ENCODE measurements at places on chromosomes 13 and 19.

GRCh38 chr19:38788478-38789243 lies at the start of gene LGALS7B:
TSS of gene LGALS7B (plus strand) at chr19:38789200. CDS start at chr19:38789227, 27 bp downstream.
- no peaks in the 10 kb centered on the region for H3K36me3 ChIP-seq
- H3K4me1 ChIP-seq, result peaks cover 3% of the 10 kb centered on the region
- no peak within 1 kb of the TSS for H3K4me3 ChIP-seq
- no peak within 1 kb of the TSS for H3K27ac ChIP-seq
- DNase-seq, result no peak
- H3K27me3 ChIP-seq, result no peaks in the 10 kb centered on the region

DNA sequence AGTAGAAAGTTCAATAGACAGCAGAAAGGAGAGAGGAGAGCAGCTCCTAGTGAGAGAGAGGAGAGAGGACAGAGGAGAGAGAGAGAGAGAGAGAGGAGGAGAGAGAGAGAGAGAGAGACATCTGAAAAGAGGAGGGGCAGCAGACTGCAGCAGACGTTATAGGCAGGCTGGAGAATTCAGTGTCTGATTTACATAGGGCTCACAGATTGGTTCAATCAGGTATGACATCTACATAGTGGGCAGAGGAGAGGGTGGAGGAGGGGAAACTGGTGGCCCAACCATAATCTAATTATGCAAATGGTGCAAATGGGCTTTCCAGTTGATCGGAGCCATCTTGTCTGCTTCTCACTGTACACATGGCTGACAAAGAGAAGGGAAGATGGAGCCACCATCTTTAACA lies 221.3 kb upstream of the TRPC4 start:
- H3K27me3 ChIP-seq, result no peaks in the 10 kb centered on the region
- no peak for DNase-seq
- no peak overlapping the region for H3K4me3 ChIP-seq
- H3K27ac ChIP-seq, result no peak overlapping the region
- no peaks in the 10 kb centered on the region for H3K36me3 ChIP-seq

- no peaks in the 10 kb centered on the region for H3K36me3 ChIP-seq
- no peaks in the 10 kb centered on the region for H3K27me3 ChIP-seq
- H3K4me1 ChIP-seq, result no peaks in the 10 kb centered on the region
- DNase-seq, result no peak
- H3K4me3 ChIP-seq, result no peak overlapping the region
- no peak overlapping the region for H3K27ac ChIP-seq
Observed at GRCh38 chr13:63107179-63107943, 1691.7 kb upstream of the PCDH20 start.

- no peaks in the 10 kb centered on the region for H3K27me3 ChIP-seq
- DNase-seq, result no peak
- no peaks in the 10 kb centered on the region for H3K4me1 ChIP-seq
- no peaks in the 10 kb centered on the region for H3K36me3 ChIP-seq
- no peak overlapping the region for H3K4me3 ChIP-seq
Observed at GRCh38 chr13:83024232-83024631, 858.0 kb downstream of the SLITRK1 start.

- no peaks in the 10 kb centered on the region for H3K27me3 ChIP-seq
- no peaks in the 10 kb centered on the region for H3K36me3 ChIP-seq
- no peak for DNase-seq
- no peak overlapping the region for H3K27ac ChIP-seq
Observed at GRCh38 chr19:54893406-54893805, 12.5 kb upstream of the NCR1 start.

GRCh38 chr19:55406826-55407549 lies 600 bp downstream of the UBE2S start:
- H3K4me1 ChIP-seq, result peaks cover 25% of the 10 kb centered on the region
- peaks cover 49% of the 10 kb centered on the region for H3K36me3 ChIP-seq
- H3K27me3 ChIP-seq, result peaks cover 7% of the 10 kb centered on the region
- no peak for DNase-seq
- H3K27ac ChIP-seq, result peak overlapping the region; percentile 99

DNA sequence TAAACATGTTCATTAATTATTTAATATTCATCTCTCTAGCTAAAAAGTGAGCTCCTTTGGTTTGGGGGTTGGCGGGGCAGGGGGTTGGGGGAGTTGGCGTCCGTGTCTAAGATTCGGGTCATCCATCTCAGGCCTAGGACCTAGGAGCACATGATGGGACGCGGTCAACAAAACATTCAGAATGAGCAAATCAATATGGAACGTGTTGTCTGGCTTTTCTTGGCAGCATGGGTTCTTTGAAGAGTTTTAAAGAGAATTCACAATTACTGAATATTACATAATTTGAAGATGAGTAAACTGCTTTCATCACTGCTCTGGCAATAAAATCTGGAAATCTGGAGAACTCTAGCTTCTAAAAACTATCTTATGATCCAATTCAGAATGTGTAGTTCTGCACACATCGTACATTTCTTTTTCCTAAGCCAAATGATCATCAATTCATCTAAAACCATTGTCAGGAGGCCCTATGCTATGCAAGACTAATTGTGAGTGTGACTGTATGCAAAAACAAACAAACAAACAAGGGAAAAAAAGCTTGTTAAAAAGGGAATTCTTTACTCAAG lies 5.4 kb upstream of the ARGLU1 start:
- H3K27me3 ChIP-seq, result no peaks in the 10 kb centered on the region
- no peak overlapping the region for H3K27ac ChIP-seq
- H3K4me3 ChIP-seq, result no peak overlapping the region

DNA sequence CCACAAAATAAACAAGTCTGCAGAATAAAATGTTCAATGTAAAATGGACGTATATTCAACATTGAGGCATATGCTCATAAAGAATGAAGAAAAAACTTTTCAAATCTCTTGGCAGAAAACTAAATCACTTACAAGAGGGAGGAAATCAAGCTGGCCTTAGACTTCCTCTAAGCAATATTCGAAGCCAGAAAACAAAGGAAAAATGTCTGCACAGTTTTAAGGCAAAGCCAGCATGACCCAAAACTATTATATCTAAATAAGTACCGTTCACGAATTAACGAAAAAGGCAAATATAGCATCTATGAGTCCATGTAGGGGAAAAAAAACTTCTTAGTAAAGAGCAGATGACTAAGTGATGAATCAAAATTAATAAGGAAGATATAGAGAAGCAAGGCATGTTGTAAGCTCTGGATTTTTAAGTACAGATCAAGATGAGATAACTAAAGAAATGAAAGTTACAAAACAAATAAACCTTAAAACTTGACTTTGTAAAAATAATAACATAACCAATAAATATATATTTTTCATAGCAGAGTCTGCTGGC lies 101.3 kb downstream of the KCNRG start:
- H3K36me3 ChIP-seq, result peaks cover 7% of the 10 kb centered on the region
- H3K4me1 ChIP-seq, result peaks cover 5% of the 10 kb centered on the region

DNA sequence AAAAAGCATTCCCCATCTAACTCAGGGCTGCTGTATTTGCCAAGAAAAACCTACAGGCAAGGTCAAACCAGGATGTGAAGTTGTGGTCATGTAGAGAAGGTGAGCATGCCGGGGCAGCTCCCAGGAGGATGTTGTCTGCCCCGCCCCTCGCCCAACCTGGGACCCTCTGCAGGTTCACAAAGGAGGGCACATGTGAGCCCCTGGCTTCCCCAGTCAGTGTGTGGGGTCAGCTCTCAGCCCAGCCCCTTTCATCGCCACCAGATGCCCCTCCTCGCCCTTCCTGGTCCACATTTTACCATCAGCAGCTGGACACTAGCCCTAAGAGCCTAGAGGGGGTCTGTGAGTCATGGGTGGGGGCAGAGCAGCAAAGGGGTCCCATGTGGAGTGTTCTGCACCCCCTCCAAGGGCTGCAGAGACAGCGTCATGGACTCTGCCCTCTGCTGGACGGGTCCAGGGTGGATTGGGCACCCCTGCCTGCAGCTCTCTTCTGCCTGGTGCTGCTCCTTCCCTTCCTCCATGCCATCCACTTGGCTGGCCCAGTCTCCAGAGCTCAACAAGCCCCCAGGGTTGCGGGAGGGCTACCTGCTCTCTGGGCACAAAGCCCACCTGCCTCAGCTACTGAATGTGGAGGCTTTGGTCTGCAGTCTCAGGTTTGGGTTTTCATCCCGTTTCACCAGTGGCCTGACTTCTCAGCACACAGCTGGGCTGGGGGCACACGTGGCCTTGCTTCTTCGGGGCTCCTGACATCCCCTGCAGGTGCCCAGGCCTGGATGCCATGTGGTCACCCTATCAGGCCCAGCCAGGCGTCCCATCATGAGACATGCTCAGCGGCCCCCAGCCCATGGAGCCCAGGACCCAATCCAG lies 3.7 kb downstream of the PLEKHF1 start:
- DNase-seq, result no peak
- no peaks in the 10 kb centered on the region for H3K27me3 ChIP-seq
- H3K4me3 ChIP-seq, result peak overlapping the region; percentile 92
- H3K36me3 ChIP-seq, result peaks cover 57% of the 10 kb centered on the region
- peaks cover 66% of the 10 kb centered on the region for H3K4me1 ChIP-seq
- H3K27ac ChIP-seq, result peak overlapping the region; percentile 93
